Muscle of arm (tissue), 14 donors: ENCODE measurements at places on chromosomes 1 and 21.

DNA sequence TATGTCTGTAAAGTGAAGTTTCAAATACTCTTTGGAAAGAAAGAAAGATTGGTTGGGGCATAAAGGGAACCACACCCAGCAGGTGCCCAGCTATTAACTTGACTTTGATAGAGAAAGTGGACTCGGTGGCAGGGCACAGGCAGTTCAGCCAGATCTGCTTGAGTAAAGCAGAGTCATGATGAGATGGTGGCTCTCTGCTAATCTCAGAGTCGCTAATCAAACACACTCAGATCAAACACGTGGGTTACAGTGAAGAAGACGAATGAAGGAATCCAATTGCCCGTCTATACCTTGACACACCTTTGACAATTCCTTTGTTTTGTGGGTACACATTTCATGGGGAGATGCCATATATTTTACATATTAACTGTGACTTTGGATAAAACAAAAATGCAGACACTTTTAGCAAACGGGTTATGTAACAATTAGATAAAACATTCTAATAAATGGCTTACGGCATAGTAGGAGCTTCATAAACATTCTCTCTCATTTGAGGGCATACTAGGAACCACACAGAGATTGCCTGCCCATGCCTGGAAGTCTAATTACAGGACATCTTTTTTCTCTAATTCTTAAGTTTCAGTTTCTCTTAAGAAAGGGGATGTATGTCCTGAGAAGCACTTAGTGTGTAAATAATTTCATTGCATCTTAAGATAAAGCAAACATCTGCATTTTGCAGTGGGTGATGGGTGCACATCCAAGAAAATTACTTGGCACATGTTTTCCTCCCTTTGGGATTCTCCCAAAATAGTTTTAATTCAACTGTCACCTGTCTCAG lies 7.2 kb downstream of the CBR1 start:
- DNase-seq, result no peak

GRCh38 chr1:163130225-163130856 lies 61.2 kb downstream of the RGS4 start:
- DNase-seq, result no peak

DNA sequence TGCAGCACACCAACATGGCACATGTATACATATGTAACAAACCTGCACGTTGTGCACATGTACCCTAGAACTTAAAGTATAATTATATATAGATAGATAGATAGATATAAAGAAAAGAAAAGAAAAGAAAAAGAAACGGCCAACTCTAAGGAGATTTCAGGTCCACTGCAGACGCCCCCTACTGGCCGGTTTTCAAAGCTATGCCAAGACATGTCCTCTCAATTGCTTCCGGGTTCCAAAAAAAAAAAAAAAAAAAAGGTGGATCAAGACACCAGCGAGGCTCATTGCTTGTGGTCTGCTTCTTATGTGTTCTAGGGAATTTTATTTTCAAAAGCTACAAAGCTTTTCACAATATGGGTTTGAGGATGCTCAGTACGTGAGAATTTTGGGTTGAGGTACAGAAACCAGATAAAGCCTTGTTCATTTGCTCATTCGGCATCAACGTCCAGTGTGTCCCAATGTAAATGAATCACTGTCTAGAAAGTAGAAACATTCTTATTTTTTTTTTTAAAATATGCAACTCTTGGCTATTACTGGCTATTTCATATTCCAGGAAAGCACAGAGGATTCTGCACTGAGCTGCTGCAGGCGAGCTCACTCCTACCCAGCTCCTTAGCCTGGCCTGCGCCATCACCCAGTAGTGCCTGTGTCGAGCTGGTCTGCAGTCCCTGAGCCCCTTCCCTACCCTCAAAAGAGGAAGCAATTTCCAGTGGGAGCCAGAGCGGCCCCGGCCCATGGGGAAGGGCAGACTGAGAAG lies 643.0 kb downstream of the KIF26B start:
- no peak for DNase-seq

DNA sequence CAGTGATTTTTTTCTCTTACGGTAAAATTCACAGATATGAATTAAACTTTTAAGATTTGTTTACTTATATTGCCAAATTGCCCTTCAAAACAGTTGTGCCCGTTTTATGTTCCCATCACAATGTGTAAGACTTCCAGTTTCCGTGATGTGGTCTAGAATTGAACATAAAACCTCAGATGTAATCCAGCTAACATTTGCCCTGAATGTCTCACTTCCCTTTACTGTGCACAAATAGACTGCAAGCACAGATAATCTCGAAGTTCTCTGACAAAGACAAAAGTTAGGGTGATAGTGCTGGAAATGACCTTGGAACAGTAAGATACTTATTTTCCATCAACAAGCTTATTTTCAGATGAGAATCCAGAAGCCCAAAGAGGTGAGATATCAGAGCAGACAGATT lies 177.5 kb downstream of the ZZZ3 start:
- no peak for DNase-seq

- no peak for DNase-seq
Observed at GRCh38 chr1:75548721-75549480, 62.0 kb downstream of the SLC44A5 start.

- no peak for DNase-seq
Observed at GRCh38 chr1:201861448-201861847, 27.2 kb upstream of the SHISA4 start.
